ENCODE measurements at places on chromosomes 7 and 10.
A peak's percentile ranks its signal among the peaks of the same experiment; 100 is the strongest.

DNA sequence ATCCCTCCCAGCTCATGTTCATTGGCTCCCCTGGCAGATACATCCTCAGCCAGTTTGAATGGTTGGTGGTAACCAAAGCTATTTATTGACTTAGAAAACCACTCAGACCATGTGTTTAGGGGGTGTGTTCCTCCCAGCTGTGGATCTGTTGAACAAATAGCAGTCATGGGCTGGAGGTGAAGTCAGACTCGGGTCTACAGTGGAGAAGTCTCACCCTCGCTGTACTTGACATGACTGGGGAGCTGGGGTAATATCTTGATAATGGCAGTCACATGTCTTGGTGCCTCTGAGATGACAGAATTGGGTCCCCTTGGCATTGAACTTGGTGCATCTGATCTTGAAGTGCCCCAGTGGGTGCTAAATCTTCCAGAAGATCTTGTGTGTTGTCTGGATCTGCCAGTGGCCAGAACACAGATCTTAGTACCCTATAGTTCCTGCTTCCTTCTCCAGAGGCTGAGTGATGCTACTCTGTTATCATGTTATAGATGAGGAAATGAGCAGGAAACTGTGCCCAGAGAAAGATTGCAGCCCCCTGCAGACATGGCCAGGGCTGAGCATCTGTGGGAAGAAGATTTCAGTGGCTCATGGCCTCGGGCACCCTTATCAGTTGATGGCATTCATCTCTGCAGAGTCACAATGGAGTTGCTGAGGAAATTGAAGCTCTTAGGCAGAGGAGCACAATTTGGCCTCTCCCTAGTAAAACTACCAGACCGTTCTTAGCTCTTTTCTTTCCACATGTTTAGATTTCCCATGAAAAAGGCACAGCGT lies 50.4 kb downstream of the ADRA2A start:
- no peak for DNase-seq

DNA sequence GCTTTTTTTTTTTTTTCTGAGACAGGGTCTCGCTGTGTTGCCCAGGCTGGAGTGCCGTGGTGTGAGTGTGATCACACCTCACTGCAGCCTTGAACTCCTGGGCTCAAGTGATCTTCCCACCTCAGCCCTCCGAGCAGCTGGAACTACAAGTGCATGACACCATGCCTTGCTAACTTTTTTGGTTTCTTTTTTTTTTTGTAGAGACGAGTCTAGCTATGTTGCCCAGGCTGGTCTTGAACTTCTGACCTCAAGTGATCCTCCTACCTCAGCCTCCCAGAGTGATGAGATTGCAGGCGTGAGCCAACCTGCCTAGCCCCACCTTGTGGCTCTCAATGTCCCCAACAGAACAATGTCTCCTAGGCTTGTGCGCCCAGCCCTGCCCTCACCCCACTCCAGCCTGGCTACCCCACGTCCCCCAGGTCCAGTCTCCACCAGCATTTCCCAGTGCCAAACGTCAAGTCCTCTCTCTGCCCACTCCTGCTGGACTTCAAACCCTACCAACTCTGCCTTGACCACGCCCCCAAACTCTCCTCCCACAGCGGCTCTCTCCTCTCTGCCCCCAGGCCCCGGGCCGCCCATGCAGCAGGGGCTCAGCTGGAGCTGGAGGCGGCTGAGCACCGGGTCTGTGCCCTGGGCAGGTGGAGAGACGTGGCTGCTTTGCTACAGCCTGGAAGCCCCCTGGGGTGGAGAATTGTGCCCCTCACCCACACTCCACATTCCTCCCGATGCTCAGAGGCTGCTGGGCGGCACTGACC lies 18.9 kb downstream of the BHLHA15 start:
- DNase-seq, result no peak

DNA sequence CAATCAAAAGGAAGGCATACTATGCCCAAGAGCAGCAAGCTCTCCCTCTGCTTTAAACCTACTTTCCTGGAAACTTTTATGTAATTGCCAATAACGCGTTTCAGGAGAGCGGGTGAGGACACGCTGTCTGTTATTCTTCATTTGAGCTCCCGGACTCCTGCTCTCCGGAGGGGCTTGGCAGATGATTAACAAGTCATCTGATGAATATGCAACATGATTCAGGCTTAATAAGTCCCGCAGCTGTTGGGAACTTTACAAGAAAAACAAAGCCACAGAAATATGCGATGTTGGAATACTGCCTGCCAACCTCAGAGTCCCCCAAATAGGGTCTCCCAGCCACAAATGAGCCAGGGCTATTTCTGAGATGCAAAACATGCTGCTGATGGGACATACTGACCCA lies 348.0 kb downstream of the GPAM start:
- no peak for DNase-seq

- no peak for DNase-seq
These were observed 227.6 kb downstream of the HPSE2 start for GRCh38 chr10:99008054-99008453.

DNA sequence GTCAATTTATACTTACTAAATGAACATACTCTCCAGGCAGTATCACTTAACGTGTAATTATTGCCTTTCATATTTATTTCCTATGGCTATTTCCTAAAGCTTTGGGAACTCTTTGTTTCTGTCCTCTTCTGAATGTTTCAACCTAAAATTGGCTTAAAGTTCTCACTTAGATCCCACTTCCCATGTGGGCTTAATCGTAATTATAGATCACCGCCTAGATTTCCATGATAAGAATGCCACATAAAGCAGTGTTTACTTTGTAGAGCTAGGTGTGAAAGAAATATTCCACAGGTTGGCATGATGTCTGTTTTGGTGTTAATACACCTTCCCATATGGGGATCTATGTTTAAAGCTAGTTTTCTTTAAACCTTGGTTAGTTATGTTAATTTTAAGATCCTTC lies 1.5 kb downstream of the HDAC9 start:
- DNase-seq, result no peak

GRCh38 chr10:95756041-95756761 lies at the start of gene ENTPD1:
Gene ENTPD1 (plus strand): TSS chr10:95756163. CDS start chr10:95756240, 77 bp downstream.
- DNase-seq, result no peak

GRCh38 chr7:28758186-28758585 lies 199.9 kb downstream of the TRIL start:
- no peak for DNase-seq

DNA sequence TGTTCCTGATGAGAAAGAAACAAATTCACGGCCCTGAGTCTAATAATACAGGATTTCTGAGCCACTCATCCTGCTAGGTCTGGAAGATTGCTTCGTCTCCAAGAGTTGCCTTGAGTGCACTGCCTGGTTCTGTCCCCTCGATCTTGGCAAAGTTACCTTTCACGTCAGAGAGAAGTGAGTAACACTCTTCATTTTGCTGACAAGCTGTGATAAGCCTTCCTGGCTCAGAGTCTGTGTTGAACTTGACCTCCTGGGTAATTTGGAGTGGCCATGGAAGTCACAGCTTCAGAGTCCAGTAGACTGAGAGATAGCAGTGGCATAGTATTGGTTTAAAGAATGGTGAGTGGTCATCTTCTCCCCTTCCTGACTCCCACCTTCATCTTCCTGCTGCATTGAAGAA lies 64.7 kb upstream of the LRGUK start:
- no peak for DNase-seq

GRCh38 chr10:133224756-133225372 lies 5.2 kb upstream of the UTF1 start:
- no peak for DNase-seq

DNA sequence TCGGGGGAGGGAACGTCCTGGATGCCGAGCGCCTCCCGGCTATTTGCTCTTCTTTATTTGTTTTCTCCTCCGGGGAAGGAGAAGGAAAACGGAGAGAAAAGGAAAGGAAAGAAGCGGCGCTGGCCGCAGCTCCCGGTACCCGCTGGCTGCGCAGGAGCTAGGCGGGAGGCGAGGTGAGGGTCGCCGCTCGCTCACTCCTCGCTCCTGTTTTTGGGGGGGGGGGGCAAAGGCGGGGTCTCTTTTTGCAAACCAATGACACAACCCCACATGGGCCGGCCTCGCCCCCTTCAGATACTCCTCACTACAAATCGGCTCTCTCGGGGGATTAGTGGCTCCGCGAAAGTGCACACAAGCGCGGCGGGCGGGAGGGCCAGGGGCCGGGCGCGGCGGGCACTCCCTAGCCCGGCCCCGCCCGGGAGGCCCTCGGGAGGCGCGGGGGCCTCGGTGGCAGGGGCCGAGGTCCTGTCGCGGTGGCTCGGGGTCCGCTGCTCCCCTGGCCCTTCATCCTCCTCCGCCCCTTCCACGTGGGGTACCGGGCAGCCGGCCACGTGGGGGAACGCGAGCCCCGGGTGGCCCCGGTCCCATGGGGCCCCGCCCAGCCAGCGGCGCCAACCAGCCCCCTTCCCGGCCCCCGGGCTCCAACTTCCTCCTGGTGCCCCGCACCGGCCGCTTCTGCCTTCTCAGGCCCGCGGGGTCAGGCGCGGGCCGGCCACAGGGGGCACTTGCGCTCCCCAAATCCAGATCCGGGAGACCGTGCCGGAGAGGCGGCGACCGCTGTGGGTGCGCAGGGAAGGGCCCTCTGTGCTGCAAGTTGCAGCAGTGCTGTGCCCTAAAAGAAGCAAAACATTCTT lies 718 bp upstream of the CTBP2 start:
- DNase-seq, result peak; percentile 87

GRCh38 chr7:149731207-149731955 lies 42.0 kb downstream of the ZNF467 start:
- DNase-seq, result no peak

- peak; percentile 29 for DNase-seq
These were observed 102.0 kb downstream of the HIF1AN start for GRCh38 chr10:100637785-100638184.

GRCh38 chr7:128791121-128791971 lies at the start of gene CCDC136:
Gene CCDC136 (plus strand): TSS chr7:128791968. CDS start chr7:128792412, 444 bp downstream.
- DNase-seq, result peak; percentile 77

DNA sequence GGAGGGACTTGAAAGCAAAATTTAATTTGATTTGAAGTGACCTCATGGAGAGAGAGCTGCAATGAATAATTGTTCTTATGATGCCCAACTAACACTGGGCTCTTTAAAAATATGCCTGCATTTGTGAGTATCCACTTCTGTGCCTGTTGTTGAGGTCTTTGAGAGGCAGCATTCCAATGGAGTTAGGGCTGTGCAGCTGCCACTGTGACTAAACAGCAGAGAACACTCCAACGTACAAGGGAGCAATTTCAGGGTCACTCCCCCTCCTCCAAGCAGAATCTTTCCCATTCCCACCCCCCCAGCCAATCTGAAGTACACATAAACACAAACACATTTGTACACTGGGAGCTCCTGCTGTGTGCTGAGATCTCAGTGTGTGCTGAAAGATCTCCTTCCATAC lies 28.0 kb upstream of the GSAP start:
- no peak for DNase-seq

DNA sequence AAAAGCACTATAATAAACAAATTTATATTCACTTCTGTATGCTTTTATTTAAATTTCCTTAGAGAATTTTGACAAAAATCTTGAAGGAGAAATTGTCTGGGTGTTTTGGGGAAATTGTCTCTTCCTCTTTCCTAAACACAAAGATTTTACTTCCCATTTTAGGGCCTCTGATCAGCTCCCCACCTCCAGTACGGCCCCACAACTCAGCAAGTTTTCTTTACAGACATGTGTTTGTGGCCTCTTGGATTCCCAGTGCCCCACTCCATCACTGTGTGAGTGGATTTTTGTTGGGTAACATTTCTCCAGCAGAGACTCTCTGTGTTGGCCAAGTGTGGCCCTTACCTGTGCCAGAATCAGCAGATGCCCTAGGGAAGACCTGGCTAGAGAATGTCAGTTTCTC lies 182.8 kb upstream of the CDC14C start:
- DNase-seq, result no peak

DNA sequence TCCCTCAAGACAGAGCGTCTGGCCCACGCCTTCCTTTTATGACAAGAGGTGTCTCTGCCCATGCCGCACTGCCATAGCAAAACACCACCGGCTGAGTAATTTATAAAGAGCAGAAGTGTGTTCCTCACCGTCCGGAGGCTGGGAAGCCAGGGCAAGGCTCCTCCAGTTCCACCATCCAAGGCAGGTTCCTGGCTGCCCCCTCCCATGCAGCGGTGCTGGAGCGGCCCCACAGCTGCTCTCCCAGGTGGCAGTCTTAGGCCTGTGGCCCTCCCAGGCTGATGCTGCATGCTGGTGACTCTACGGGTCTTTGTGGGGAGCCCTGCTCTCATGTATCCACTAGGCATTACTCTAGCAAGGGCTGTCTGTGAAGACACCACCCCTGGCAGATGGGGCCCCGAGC lies 113.1 kb downstream of the TCERG1L start:
- DNase-seq, result no peak

DNA sequence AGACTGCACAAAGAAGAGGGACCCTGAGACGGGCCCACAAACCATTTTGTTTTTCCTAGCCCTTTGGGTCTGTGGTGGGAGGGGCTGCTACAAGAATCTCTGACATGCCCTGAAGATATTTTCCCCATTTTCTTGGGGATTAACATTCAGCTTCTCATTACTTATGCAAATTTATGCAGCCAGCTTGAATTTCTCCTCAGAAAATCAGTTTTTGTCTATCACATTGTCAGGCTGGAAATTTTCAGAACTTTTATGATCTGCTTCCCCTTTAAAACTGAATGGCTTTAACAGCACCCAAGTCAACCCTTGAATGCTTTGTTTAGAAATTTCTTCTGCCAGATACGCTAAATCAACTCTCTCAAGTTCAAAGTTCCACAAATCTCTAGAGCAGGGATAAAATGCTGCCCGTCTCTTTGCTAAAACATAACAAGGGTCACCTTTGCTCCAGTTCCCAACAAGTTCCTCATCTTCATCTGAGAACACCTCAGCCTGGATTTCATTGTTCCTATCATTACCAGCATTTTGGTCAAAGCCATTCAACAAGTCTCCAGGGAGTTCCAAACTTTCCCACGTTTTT lies 560.0 kb upstream of the KCND2 start:
- no peak for DNase-seq

DNA sequence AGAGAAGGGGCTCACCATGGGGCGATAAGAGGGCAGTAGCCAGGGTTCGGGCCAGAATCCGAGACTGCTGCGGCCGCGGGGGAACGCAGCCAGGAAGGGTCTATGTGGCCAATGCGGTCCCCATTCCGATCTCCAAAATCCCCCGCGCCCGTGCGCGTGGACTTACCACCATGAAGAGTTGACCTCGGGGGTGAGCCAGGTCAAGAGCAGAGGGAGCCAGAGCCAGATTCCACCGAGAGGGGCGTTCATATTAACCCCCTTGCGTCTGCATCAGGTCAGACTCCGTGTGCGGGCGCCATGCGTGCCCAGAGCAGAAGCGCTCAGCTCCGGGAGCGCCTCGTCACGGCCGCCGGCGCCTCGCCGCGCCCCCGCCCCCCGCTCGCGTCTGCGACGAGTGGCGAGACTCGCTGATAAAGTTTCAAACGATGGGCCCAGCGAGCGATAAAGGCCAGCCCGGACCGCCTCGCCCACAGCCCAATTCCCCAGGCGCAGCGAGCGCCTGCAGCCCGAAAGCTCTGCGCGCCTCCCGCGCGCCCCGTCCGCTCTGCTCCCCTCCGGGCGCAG lies at the start of gene WNT2:
Gene WNT2 (minus strand): TSS at position 318 of the 564 bp plus-strand sequence. CDS start 69 bp downstream, at position 249.
- no peak for DNase-seq

- no peak for DNase-seq
These were observed 81.1 kb upstream of the PRKG1 start for GRCh38 chr10:50992972-50993766.

GRCh38 chr7:118330388-118330787 lies 105.9 kb downstream of the ANKRD7 start:
- DNase-seq, result no peak

- DNase-seq, result no peak
These were observed 4.1 kb downstream of the FBXO24 start for GRCh38 chr7:100590077-100590737.

- DNase-seq, result no peak
These were observed 299.4 kb downstream of the PTEN start for GRCh38 chr10:88162852-88163251.

- peak; percentile 5 for DNase-seq
These were observed at the start of gene MYOZ1 for GRCh38 chr10:73641328-73642060. Gene MYOZ1 (minus strand): TSS chr10:73641474. CDS start chr10:73640017, 1,457 bp downstream.
